ENCODE measurements at places on chromosomes 3 and 15. TPM values are rescaled to one million over a fixed set of nuclear protein-coding genes. Genes with fewer than 3 reads are reported as not detected.

DNA sequence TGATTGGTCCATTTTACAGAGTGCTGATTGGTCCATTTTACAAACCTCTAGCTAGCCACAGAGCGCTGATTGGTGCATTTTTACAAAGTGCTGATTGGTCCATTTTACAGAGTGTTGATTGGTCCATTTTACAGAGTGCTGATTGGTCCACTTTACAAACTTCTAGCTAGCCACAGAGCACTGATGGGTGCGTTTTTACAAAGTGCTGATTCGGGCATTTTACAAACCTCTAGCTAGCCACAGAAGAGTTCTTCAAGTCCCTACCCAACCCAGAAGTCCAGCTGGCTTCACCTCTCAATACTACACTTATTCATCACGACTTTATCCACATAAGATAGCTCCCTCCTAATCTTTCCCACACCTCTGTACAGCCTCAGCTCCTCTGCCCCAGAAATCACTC is 899.8 kb downstream of the TUSC7 start:
- no peak for DNase-seq

The CDHR4 gene
- total RNA-seq = 2.0 TPM

- no peak for DNase-seq
Observed at GRCh38 chr15:82803793-82804574, 1.9 kb downstream of the FSD2 start.

The ZNF621 gene
- total RNA-seq = 26.2 TPM

GRCh38 chr3:127714866-127715265 is 42.1 kb downstream of the ABTB1 start:
- DNase-seq = no peak

The IMPG2 gene
- 0.05 TPM for total RNA-seq

All from PC-9 (cell line).